ENCODE measurements at places on chromosomes 3 and 15.

DNA sequence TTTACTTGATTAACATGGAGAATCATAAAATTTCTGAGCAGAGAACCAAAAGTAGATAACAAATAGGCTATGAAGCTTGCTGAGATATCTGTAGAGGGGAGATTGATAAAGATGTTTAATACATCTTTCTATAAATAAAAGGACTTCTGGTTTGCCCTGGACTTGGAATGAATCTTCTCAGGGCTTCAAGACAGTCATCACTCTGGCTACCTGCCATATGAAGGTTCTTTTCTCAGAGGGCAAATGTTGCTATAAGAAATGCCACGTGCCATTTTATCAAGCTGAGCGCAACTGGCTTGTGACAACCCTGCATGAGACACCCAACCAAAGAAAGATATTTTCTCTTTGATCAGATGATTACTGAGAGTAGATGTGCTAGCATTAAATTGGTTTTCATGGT is 192.5 kb downstream of the WNT5A start:
- DNase-seq, result no peak

DNA sequence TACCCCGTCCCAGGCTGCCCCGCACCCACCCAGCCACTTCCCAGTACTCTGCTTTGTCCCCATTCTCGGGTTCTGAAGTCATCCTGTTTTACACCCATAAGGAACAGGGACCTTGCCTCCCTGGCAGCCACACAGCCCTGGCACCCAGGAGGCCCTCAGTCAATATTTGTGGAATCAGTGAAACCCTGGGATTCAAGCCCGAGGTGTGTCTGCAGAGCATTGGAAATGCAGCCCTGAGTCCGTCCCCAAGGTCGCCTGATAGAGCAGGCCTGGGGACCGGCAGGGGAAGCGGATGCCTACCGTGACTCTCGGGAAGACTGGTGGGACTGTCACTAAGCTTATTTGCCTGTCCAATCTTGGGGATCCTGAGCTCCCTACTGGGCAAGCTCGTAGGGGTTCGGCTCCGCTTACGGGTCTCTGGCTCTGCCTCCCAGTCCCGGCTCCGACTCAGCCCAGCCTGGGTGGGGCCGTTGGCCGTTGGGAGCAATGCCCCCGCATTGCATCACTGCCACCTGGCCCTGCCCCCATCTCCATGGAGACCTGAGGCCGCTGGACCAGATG is 64.4 kb upstream of the TAMM41 start:
- DNase-seq, result no peak

- peak; percentile 43 for DNase-seq
Observed at GRCh38 chr3:113736548-113737089, 9.4 kb downstream of the NAA50 start.

DNA sequence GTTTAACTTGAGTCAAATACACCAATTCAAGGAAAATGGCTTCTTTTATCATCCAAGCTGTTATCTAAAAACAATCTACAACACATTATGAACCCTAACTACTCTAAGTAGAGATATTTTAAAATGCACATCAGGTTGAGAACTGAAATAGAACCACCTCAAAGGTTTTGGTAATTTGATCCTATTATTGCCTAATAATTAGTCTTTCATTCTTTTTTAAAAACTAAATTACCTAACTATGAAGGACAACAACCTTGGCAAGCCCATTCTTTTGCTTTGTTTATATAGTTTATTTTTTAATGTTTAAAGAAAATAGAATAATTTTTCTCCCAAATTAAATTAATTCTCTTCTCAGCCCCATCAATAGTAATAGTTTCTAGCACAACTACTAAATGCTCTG is 61.1 kb upstream of the PPIB start:
- DNase-seq, result peak; percentile 39

- no peak for DNase-seq
Observed at GRCh38 chr15:35055416-35056105, 29.5 kb downstream of the NANOGP8 start.

DNA sequence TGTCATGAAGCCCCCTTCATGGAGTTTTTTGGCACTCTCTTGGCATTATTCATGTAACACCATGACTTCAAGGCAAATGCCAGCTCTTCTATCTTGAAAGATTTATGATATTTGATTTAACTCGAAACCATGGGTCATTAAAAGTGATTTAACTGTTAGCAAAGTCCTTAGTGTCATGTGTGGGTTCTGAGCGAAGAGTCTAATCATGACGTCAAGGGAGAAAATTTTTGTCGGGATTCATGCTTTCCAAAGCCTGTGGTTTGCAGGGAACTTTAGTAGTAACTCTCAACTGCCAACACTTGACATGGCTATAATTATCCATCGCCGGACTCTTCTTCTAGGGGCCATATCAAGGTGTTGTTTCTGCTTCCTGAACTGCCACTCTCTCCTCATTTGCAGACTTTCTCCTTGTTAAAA is 11.5 kb downstream of the GXYLT2 start:
- no peak for DNase-seq
